ENCODE measurements at places on chromosomes 12 and 14. TPM values are rescaled to one million over a fixed set of nuclear protein-coding genes. Genes with fewer than 3 reads are reported as not detected.
A peak's percentile ranks its signal among the peaks of the same experiment; 100 is the strongest.

- H3K4me1 ChIP-seq: no peaks in the 10 kb centered on the region
- peaks cover 8% of the 10 kb centered on the region for H3K27me3 ChIP-seq
- H3K4me3 ChIP-seq: no peak overlapping the region
- no peak for DNase-seq
These were observed 16.6 kb upstream of the CLEC2A start for GRCh38 chr12:9948606-9949296.

DNA sequence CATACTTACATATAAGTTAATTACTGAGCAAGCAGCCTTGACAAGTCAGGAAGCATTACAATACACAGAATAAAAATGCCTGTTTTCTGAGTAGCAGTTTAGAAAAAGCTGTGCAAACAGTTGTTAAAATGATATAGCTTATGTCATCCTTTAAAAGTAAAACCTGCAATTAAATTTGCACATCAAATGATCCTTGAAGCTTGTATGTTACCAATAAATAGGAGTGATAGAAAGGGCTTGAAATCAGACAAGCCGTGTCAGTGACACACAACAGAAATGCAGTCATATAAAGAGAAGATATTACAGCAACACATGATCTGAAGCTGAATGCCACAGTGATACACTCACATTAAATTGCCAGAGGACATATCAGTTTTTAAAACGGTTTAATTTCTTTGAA, 70.0 kb downstream of the EPS8 start:
- no peaks in the 10 kb centered on the region for H3K4me1 ChIP-seq

GRCh38 chr12:108237272-108237671, 101.8 kb downstream of the CMKLR1 start:
- no peaks in the 10 kb centered on the region for H3K27me3 ChIP-seq
- H3K4me3 ChIP-seq: no peak overlapping the region
- H3K27ac ChIP-seq: no peak overlapping the region
- no peaks in the 10 kb centered on the region for H3K36me3 ChIP-seq
- DNase-seq: peak; percentile 71
- no peaks in the 10 kb centered on the region for H3K4me1 ChIP-seq

- H3K36me3 ChIP-seq: no peaks in the 10 kb centered on the region
- H3K27me3 ChIP-seq: no peaks in the 10 kb centered on the region
- no peak overlapping the region for H3K27ac ChIP-seq
- no peaks in the 10 kb centered on the region for H3K4me1 ChIP-seq
These were observed 79.9 kb downstream of the DAD1 start for GRCh38 chr14:22509036-22509709.

DNA sequence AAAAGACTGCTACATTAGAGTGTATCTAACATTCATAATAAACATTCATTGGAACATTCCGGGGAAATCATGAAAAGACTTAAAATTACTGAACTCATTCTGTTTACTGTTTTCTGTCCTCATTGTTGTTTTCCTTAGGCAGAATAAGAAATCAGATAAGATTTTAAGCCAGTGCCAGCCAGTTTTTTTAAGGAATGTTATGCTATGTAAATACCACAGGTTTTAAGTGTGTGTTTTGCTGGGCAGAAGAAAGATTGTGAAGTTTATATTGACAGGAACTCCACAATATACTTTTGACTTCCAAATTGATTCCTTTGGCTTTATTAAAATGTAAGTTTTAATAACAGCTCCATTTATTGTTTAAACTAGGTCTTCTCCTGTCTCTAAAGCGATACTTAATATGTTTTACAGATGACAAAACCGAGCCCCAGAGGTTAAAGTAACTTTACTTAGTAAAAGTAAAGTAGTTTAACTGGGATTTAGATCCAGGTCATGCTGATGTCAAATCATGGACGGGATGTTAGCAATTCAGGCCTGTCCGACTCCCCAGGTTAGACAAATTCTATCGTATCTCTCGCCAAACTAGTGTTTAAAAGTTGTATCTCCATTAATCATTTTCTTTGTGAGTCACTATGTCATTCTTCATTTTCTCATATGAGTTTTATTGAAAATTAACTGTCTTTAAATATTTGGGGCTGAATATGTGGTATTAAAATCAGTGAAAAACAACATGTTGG, 1.7 kb downstream of the LARP4 start:
- peaks cover 12% of the 10 kb centered on the region for H3K36me3 ChIP-seq
- DNase-seq: peak; percentile 26
- H3K27ac ChIP-seq: peak overlapping the region; percentile 92
- no peaks in the 10 kb centered on the region for H3K4me1 ChIP-seq
- peak overlapping the region; percentile 83 for H3K4me3 ChIP-seq

- H3K4me3 ChIP-seq: no peak overlapping the region
- no peak overlapping the region for H3K27ac ChIP-seq
- H3K36me3 ChIP-seq: no peaks in the 10 kb centered on the region
- no peaks in the 10 kb centered on the region for H3K4me1 ChIP-seq
- no peaks in the 10 kb centered on the region for H3K27me3 ChIP-seq
- DNase-seq: no peak
These were observed 22.8 kb downstream of the USP44 start for GRCh38 chr12:95528431-95528830.

GRCh38 chr12:34386621-34387255, 364.4 kb downstream of the ALG10 start:
- DNase-seq: no peak
- no peak overlapping the region for H3K4me3 ChIP-seq
- 0 out of 3 replicates have a peak, but pooled peaks cover 3% of the 10 kb centered on the region for H3K27me3 ChIP-seq
- H3K27ac ChIP-seq: no peak overlapping the region
- no peaks in the 10 kb centered on the region for H3K36me3 ChIP-seq

- H3K36me3 ChIP-seq: no peaks in the 10 kb centered on the region
- peaks cover under 1% of the 10 kb centered on the region for H3K27me3 ChIP-seq
- no peak overlapping the region for H3K4me3 ChIP-seq
- DNase-seq: no peak
- no peak overlapping the region for H3K27ac ChIP-seq
These were observed 74.4 kb downstream of the CLMN start for GRCh38 chr14:95245334-95245733.

DNA sequence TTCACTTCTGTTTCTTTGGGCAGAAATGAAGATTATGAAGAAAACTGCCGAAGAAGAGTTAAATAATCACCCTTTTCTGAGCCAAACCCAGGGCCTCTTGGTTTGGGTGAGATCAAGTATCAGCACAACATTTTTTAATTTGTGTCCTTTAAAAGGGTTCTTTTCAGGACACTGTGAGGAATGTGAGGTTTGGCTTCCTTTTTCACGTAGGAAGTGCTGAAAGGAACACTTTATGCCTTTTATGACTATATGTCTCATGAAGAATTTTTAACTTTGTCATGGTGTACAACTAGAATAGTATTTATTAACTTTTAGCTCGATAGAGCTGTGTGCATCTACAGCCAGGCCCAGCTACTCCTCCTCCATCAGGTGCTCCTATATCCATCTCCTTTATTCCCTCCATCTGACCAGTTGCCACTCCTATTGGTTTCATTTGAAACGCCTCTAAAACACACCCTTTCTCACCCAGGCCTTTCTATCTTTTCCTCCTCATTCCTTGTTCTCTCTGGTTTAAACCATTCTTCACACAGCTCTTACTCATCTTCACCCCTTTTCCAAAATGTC, 103.6 kb upstream of the LRIG3 start:
- no peak overlapping the region for H3K4me3 ChIP-seq
- H3K27me3 ChIP-seq: no peaks in the 10 kb centered on the region
- DNase-seq: no peak
- no peak overlapping the region for H3K27ac ChIP-seq
- no peaks in the 10 kb centered on the region for H3K36me3 ChIP-seq
- H3K4me1 ChIP-seq: no peaks in the 10 kb centered on the region

DNA sequence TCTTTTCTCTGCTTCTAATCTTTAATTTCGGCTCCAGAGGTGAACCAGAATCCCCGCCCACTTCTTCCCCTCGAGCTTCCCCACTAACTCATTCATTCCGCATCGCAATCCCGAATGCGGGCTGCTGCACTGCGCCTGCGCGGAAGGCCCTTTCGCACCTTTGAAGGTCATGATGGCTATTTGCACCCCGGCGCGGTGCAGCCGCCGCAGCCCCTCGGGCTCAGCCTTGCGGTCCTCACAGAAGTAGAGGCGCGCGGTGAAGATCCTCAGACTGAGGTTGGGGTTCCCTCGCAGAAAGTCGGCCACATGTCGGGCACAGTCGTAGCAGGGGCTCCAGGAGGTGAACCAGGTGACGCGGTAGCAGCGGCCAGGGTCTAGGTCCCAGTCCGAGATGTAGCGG, 7.6 kb downstream of the AICDA start:
- H3K27ac ChIP-seq: no peak overlapping the region
- H3K36me3 ChIP-seq: no peaks in the 10 kb centered on the region
- no peak for DNase-seq

DNA sequence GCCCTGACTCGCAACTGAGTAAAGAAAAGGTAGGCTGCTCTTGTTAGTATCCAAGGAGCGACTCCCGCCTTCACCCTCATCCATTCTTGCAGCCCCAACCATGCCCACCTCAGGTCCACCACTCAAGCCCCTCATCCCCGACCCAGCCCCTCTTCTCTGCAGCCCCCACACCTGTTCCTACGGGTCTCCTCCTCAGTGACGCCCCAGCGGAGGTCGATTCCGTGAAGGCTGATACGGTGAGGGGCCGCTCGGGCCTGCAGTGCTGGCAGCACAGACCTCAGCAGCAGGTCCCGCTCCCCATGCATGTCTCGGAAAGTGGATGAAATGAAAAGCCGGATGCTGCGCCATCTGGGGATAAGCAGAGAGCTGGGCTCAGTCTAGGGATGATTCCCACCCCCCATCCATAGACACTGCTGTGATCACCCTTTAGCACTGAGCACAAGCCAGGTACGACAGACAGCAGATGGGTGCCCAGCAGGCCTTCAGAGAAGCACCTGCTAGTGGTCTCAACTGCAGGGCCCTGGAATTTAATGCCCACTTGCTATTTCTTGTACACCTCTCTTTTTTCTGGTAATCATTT, 26.9 kb downstream of the TEP1 start:
- no peaks in the 10 kb centered on the region for H3K4me1 ChIP-seq
- no peaks in the 10 kb centered on the region for H3K27me3 ChIP-seq

GRCh38 chr12:115886666-115887065, 390.8 kb downstream of the MED13L start:
- H3K36me3 ChIP-seq: no peaks in the 10 kb centered on the region
- peaks cover 19% of the 10 kb centered on the region for H3K27me3 ChIP-seq
- no peak overlapping the region for H3K4me3 ChIP-seq
- H3K27ac ChIP-seq: no peak overlapping the region

PLCZ1 gene
- total RNA-seq: not detected

- peaks cover 51% of the 10 kb centered on the region for H3K4me1 ChIP-seq
- peaks cover 18% of the 10 kb centered on the region for H3K36me3 ChIP-seq
- H3K27me3 ChIP-seq: no peaks in the 10 kb centered on the region
- H3K27ac ChIP-seq: no peak overlapping the region
These were observed 7.8 kb downstream of the CTDSP2 start for GRCh38 chr12:57838594-57839302.

GRCh38 chr14:74533576-74533975, 40.0 kb downstream of the ISCA2 start:
- H3K36me3 ChIP-seq: no peaks in the 10 kb centered on the region
- peaks cover 13% of the 10 kb centered on the region for H3K4me1 ChIP-seq

PLEKHG7 gene
- total RNA-seq: not detected

OTUB2 gene
- total RNA-seq: 0.31 TPM

MANSC4 gene
- total RNA-seq: not detected

- no peaks in the 10 kb centered on the region for H3K4me1 ChIP-seq
- no peaks in the 10 kb centered on the region for H3K27me3 ChIP-seq
- H3K27ac ChIP-seq: no peak overlapping the region
- H3K4me3 ChIP-seq: no peak overlapping the region
- DNase-seq: peak; percentile 53
These were observed 9.0 kb upstream of the OR6J1 start for GRCh38 chr14:22653012-22653621.

- H3K27ac ChIP-seq: no peak overlapping the region
- no peaks in the 10 kb centered on the region for H3K36me3 ChIP-seq
- no peaks in the 10 kb centered on the region for H3K27me3 ChIP-seq
- no peaks in the 10 kb centered on the region for H3K4me1 ChIP-seq
- DNase-seq: no peak
These were observed 383.3 kb upstream of the DDHD1 start for GRCh38 chr14:53536446-53536845.

DNA sequence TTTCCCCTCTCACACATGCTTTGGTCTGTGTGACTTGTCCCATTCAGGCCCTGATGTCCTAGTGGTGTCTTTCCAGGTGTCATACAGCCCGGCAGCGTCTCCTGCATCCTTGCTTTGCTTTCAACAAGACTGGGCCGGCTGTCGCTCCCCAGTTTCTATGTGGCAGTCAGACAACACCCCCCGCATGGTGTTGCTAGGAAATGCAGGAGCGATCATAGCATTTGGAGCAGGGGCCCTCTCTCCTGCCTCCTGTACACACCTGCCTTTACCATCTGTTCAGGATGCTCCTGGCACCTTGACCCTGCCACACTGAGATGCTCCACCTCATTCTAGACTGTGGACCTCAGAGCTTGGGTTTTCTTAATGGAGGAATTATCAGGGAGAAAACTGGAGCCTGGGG, 29.5 kb downstream of the CACNA1C start:
- H3K27ac ChIP-seq: no peak overlapping the region
- H3K36me3 ChIP-seq: no peaks in the 10 kb centered on the region
- DNase-seq: no peak
- H3K4me3 ChIP-seq: no peak overlapping the region
- H3K27me3 ChIP-seq: no peaks in the 10 kb centered on the region

DNA sequence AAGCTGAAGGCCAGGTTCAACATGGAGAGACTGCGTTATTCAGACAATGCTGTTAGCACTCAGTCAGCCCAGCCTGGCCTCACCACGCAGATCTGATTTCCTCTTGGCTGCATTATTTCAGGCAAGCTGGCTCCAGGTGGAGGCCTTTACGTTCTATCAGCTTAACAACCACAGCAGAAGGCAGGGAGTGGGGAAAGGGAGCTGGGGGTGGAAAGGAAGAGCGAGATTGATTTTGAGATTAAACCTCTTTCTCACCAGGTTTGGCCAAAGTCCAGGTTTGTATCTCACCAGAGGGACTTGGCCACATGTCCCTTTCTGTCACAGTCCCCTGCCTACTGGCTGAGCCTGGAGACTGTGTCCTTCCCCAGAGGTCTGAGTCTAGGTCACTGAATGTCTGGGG, 543.7 kb upstream of the TMEM132C start:
- H3K4me1 ChIP-seq: no peaks in the 10 kb centered on the region
- H3K36me3 ChIP-seq: no peaks in the 10 kb centered on the region
- H3K4me3 ChIP-seq: no peak overlapping the region
- no peaks in the 10 kb centered on the region for H3K27me3 ChIP-seq

CLBA1 gene
- total RNA-seq: 4.4 TPM

- H3K36me3 ChIP-seq: no peaks in the 10 kb centered on the region
- H3K4me1 ChIP-seq: no peaks in the 10 kb centered on the region
- H3K27me3 ChIP-seq: no peaks in the 10 kb centered on the region
- peak; percentile 1 for DNase-seq
- H3K27ac ChIP-seq: no peak overlapping the region
- no peak overlapping the region for H3K4me3 ChIP-seq
These were observed 34.2 kb upstream of the TRIM9 start for GRCh38 chr14:51129130-51129529.

Data from K562 (cell line).